ENCODE measurements at places on chromosomes 1 and 21. TPM values are rescaled to one million over a fixed set of nuclear protein-coding genes. Genes with fewer than 3 reads are reported as not detected.
A peak's percentile ranks its signal among the peaks of the same experiment; 100 is the strongest.

DNA sequence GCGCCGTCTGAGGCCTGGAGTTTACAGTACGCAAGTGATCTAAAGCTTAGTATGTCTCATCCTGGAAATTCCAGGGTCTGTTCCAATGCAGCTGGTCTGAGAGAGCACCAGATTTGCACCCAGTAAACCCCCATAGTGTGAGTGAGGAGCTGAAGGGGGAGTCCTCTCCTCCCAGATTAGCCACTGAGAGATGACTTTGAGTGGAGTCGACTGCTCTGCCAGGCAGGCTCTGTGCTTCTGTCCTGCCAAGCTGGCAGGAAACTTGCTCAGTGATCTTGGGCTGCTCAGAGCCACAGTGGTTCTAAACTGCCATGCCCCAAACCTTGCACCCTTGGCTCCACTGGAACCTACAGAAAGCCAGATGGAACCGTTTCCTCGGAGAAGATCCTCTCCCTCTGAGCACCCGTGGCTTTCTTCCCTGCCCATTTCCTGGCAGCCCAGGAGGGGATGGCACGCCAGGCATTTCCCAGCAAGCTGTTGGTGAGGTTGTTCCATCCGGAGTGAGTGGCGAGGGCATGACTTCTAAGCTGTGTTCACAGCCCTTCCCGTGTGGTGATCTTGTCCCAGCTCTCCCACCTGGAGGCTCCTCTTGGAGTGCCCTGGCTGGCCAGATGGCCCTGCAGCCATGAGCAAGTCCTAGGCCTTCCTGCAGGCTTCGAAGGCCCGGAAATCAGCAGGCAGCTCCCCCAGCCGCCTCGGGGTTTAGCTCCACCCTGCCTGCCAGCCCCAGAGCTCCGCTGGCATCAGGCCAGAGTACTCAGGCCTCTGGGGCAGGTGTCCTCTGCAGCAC lies 125.9 kb upstream of the VAMP3 start:
- DNase-seq = peak; percentile 62

DNA sequence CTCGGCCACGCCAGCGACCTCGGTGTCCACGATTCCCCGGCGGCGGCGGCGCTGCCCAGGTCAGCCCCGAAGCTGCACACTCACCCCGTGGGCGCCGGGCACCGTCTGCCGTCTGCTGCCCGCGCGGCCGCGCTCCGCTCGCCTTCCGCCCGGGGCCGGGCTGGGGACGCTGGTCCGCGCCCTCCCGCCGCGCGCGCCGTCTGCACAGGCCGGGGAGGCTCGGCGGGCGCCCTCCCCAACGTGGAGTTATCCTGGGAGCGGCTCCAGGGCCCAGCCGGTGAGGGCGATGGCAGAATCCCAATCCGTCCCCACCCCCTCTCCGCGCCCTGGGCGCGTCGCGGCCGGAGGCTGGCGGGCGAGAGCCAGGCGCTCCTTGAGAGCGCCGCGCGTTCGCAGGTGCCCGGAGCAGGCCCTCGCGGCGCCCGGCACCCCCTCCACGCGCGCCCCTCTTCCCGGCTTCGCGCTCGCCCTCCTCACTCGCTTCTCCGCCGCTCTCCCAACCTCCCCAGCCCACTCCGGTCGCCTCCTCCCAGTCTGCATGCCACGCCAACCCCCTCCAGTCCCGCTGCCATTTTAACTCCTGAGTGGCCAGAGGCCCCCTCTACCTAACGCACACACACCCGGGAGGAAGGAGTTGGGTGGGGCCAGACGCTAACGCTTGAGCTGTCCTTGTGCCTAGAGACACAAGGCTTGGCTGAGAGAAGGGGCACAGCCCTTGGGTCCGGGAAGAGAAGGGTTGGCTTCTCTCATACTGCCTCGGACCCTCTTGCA lies at the start of gene LRRN2:
Gene LRRN2 (minus strand): TSS at position 503 of the 771 bp plus-strand sequence. CDS start 65,746 bp downstream, outside the sequence.
- peak; percentile 30 for DNase-seq

DNA sequence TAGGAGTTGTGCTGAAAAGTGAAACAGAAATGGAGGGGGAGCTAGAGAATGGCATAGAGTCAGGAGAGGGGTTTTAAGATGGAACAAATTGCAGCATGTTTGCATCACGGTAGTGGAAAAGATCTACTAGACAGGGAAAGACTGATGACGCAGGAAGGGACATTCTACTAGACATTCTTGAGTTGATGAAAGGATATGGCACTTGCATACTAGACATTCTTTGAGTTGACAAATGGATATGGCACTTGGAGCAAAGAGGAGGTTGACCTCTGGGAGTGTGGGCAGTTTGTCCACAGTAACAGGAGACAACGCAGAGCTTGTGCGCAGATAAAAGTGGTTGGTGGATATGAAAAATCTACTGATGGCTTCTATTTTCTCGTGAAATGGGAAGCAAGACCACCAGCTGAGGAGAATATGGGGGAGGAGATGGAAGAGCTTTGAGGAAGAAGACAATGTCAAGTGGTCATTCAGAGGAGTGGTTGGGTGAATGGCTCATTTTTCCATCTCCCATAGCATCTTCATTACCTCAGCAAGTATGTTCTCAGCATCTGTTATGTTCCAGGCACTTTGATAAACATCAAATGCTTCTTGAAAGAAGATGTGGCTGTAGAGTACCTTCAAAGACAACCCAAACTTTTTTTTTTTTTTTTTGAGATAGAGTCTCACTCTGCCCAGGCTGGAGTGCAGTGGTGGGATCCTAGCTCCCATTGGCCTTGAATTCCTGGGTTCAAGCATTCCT lies 2.4 kb upstream of the CTPS1 start:
- no peak for DNase-seq

- DNase-seq = no peak
These were observed 98.9 kb downstream of the TMEM53 start for GRCh38 chr1:44575396-44575795.

GRCh38 chr1:36156329-36157114 lies 562 bp downstream of the MAP7D1 start:
- DNase-seq = peak; percentile 78

The GUCA2B gene
- not detected for total RNA-seq

- DNase-seq = peak; percentile 68
These were observed 749 bp downstream of the CITED4 start for GRCh38 chr1:40861224-40862003.

DNA sequence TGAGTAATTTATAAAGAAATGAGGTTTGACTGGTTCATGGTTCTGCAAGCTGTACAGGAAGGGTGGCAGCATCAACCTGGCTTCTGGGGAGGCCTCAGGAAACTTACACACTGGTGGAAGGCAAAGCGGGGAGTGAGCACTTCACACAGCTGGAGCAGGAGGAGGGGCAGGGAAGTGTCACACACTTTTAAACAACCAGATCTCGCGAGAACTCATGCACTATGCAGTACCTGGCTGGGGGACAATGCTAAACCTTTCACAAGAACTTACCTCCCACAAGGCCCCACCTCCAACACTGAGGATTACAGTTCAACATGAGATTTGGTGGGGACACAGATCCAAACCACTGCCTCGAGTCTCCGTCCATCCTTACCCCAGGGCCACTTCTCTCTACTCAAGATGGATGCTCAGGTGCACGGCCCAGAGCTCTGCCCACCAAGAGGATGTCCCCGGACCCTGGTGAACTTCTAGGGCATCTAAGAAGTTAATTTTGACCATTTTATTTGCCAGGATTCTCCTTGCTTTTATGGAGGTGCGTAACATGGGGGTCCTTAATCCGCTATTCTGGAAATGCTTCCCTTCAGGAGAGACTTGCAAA lies 22.7 kb upstream of the ACTRT2 start:
- no peak for DNase-seq

The NTMT2 gene
- total RNA-seq = 3.5 TPM

DNA sequence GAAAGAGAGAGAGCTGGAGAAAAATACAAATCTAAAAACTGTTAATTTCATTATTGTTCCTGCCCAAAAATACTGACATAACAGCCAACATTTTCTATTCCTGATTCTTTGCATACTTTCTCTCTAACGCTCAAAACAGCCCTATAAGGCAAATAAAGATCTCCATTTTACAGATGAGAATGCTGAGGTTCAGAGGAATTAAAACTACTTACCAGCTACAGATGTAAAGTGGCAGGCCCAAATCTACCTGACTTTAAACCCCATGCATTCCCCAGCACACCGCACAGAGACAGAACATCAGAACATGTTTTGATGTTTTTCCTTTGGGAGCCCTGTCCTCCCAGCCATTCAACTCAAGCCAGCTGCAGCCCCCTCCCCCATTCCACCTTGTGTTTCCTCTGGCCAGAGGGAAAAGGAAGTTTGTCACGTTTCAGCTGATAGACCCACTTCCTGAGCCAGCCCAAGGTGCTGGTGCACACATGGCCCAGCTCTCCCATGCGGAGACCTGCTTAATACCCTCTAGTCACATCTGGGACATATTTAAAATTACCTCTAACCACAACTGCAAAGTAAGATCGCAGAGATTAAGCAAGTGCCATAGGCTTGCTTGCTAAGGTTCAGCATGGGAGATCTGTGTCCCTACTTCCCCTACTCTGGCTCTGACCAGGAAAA lies 133.1 kb upstream of the NFIA start:
- no peak for DNase-seq

The CLCNKB gene
- 2.2 TPM for total RNA-seq

DNA sequence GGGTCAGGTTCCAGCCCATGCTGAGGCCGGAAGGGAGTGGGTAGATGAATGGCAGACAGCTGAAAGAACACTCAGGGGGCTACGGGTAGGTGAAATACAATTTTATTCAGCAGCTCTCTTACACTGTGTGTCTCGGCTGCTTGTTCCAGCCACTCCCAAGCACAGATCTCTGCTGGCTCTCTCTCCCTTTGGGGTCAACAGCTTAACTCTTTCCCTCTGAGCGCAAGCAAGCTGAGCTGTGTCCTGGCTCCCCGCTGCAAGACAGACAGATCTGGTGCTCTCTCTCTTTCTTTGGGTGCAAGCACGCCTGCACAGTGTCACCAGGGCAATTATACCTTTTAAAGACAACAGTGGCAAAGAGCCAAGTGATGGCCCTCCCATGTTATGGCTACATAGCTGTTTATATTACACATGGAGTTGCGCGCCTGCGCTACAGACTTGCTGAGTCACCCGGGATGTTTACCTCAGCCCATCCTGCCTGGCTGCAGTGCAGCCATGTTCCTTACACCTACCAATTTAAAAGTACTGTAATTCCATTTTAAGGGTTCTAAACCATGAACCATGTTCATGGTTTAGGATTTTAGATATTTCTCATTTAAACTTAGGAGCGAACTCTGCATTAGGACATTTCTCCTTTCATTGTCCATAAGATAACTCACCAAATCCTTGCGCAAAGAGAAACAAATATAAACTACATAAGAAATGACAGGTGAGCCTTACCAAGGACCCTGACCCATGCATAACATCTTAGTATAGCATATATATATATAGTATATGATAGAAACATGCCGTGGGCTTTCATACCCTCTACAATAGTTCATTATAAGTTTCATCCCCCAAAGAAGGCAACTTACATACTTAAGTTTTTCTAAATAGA lies 396.5 kb downstream of the SMYD3 start:
- DNase-seq = no peak

- DNase-seq = no peak
These were observed 6.9 kb upstream of the ADAR start for GRCh38 chr1:154614901-154615300.

The KCNAB2 gene
- total RNA-seq = 14.7 TPM

The ZBTB40 gene
- total RNA-seq = 11.1 TPM

- DNase-seq = no peak
These were observed 88.3 kb downstream of the TPR start for GRCh38 chr1:186286615-186287315.

- no peak for DNase-seq
These were observed 82.9 kb downstream of the STUM start for GRCh38 chr1:226631229-226632000.

DNA sequence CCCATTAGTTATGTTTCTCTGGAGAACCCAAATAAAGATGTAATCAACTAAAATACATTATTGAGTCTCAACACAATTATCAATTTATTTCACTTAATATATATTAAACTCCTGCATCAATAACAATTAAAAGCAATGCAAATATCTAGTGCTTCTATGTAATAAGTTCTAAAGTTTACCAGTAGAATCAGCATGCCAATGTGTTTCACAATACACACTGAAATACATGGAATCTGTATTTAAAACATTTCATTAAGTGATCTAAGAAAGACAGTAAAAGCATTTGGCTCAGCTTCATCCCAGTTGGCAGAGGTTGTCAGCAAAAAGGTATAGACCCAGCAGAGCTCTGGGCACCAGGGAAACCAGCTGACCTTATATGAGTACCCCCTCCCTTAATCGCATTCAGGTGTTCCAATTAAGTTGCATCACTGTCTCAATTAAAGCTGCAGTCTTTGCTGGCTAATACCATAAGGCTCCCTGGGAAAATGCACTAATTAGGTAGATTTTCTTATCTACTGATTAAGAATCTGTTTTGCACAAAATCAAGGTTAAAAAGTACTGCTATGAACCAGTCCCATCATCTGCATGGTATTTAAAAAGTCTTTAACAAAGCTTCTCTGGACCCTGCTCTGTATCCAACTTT lies 63.1 kb downstream of the NIBAN1 start:
- DNase-seq = no peak

DNA sequence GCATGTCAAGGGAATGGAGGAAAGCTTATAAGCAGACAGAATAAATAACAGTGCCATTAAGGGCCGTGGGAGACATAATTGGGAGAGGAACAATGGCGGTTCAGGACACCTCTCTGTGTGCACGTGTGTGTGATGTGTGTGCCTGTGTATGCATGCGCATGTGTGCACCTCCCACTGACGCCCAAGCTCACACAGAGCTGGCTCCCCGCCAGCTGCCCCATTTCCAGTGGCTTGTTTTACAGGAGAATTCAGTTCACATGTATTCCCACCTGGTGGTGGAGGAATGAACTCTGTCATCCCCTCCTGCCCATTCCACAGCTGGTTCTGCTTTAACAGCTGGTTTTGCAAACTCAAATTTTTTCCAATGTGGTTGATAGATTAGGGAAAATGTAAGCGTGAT lies 262.2 kb downstream of the AJAP1 start:
- DNase-seq = no peak

DNA sequence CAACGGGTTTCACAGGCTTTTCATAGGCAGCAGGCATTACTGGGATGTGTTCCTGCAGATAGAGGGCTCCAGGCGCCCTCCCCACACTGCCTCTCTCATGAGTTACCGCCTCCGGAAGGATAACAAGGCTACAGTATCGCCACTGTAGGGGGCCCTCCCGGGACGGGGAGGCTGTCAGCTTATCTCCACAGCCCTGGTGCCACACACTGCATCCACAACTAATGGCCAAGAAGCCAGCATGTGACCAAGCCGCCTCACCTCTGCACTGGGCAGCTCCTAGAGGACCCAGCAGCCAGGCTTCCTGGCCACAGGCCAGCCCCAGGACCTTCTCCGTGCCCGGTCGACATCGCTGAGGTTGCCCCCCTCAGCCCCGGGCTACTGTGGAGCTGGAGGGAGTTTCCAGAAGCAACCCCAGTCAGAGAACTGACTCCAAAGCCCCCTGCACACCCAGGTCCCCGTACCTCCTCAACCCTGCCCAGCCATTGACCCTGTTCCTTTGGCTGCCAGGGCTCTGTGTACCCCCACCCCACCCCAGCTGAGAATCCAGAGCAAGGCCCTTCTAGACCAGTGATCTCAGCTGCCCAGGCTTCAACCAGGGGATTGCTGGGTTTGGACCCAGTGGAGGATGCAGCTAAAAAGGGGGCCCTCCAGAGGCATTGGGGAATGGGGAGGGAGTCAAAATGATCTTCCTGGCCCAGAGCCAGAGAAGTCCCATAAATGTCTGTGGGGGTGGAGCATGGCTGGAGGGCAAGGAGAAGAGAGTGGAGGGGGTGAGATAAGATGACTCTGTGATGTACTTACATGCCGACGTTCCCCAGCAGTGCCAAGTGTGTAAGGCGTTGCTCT lies 45.0 kb downstream of the NEK2 start:
- DNase-seq = no peak

The ERG gene
- 16.1 TPM for total RNA-seq
